Spleen (tissue), 13 donors: ENCODE measurements at places on chromosomes 16 and 17.
A peak's percentile ranks its signal among the peaks of the same experiment; 100 is the strongest.

DNA sequence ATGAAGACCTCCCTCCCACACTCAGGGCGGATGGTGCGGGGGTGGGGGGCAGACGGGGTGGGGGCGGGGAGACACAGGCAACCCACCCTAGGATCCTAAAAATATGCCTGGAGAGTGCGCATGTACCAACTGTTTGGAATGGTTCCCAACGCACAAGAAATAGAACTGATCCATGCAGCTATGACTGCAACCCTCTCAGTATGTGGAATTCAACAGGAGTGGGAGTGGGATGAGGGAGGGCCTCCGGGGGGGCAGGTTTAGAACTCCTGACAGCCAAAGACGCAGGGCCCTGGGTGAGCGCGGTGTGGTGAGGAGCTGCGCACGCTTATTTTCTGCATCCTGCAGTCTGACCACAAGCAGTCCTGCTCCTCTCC, 1.1 kb upstream of the P2RX5 start:
- H3K4me1 ChIP-seq: peaks cover 25% of the 10 kb centered on the region
- no peaks in the 10 kb centered on the region for H3K36me3 ChIP-seq
- DNase-seq: no peak
- H3K4me3 ChIP-seq: peak overlapping the region; percentile 79
- no peaks in the 10 kb centered on the region for H3K27me3 ChIP-seq

- DNase-seq: no peak
- H3K36me3 ChIP-seq: peaks cover 10% of the 10 kb centered on the region
- H3K4me3 ChIP-seq: no peak overlapping the region
These were observed 3.2 kb downstream of the MED31 start for GRCh38 chr17:6648181-6648580.

- peak overlapping the region; percentile 94 for H3K4me3 ChIP-seq
- H3K36me3 ChIP-seq: no peaks in the 10 kb centered on the region
- H3K27ac ChIP-seq: peak overlapping the region; percentile 88
- no peaks in the 10 kb centered on the region for H3K27me3 ChIP-seq
- DNase-seq: peak; percentile 91
These were observed 684 bp downstream of the YPEL2 start for GRCh38 chr17:59331929-59332748.

DNA sequence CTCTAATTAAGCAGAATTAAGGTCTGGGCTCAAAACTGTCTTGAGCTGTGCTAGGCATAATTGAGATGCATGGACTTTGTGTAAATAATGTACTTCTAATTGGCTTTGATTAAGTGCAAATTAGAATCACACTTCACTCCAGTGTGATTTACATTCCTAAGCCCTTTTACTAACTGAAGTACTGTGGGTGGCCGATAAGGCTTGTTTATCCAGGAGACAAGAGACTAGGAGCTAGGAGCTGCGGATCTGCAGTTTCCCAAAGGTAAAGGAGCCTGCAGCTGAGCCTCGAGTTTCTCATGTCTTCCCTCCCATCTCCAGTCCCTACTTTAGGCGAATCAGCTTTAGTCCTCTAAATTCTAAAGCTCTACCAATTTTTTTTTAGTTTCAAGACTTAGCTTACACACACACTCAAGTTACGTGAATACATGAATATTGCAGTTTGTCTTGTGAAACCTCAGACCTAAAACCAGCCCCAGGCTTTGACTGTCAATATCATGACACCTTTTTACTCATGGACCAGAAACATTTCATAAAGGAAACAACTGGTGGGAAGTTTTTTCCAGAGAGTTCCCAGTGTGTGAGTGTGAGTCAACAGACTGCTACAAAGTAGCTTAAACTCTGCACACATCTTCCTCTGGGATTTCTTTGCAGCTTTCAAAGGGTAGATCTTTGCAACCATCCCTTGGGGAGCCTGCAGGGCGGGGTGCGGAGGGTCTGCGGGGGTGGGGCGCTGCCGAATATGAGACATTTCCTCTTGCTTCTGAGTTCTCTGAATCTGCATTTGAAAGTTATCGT, 113.9 kb upstream of the TBX2 start:
- no peaks in the 10 kb centered on the region for H3K4me1 ChIP-seq
- no peak overlapping the region for H3K4me3 ChIP-seq
- no peak for DNase-seq
- no peaks in the 10 kb centered on the region for H3K27me3 ChIP-seq

DNA sequence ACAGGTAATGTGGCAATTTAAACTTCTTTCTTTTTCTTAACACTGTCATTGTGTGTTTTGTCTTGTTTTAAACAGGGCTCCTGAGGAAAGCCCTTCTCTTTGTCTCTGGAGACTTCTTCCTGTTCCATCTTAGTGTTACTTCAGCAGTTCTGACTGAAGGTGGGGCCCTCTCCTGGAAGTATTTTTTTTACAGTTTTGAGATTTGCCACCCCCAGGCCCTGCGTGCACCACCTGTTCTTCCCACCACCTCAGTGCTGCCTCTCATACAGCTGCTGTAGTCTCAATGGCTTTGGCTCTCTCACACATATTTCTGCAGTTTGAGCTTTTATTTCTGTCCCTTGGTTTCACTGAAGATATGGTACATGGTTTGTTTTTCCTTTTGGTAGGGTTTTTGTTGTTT, 52.5 kb upstream of the ALDH3A1 start:
- peaks cover 57% of the 10 kb centered on the region for H3K36me3 ChIP-seq
- H3K4me1 ChIP-seq: no peaks in the 10 kb centered on the region
- no peak overlapping the region for H3K27ac ChIP-seq
- H3K4me3 ChIP-seq: no peak overlapping the region
- no peak for DNase-seq
